RPMI7951 (cell line): ENCODE measurements at places on chromosomes 5 and 9.

- no peak for DNase-seq
These were observed 441.4 kb downstream of the SH3GL2 start for GRCh38 chr9:18020121-18020745.

- no peak for DNase-seq
These were observed 14.9 kb downstream of the LARP1 start for GRCh38 chr5:154770111-154770510.

- DNase-seq = peak; percentile 18
These were observed 52.1 kb upstream of the ARL15 start for GRCh38 chr5:54362434-54362833.

- no peak for DNase-seq
These were observed 41.1 kb downstream of the PCSK1 start for GRCh38 chr5:96391921-96392320.

- DNase-seq = peak; percentile 47
These were observed 86.9 kb downstream of the NUDT12 start for GRCh38 chr5:103475629-103476240.

GRCh38 chr5:31036411-31036810, 157.1 kb upstream of the CDH6 start:
- peak; percentile 8 for DNase-seq

GRCh38 chr9:77156646-77157371, 20.5 kb upstream of the VPS13A start:
- DNase-seq = no peak

DNA sequence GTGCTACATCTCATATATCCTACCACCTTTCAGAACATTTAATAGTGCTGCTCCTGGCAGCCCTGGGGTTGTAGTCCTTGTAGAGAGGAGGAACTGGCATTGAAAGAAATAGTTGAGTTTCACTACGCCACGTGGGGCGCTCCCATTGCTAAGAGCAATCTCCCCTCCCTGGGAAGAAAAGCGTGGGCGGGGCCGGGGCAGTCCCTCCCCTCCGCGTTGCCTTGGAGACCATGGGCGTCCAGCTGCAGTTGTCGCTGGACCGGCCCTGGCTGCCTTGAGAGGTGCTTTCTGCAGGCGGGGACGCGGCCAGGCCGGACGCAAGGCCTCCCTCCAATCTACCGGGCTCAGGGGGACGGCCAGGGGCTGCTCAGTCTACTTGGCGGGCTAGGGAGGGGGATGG, 368 bp upstream of the CCDC180 start:
- DNase-seq = peak; percentile 86

- DNase-seq = no peak
These were observed 296.0 kb upstream of the DMRT1 start for GRCh38 chr9:545480-545879.

DNA sequence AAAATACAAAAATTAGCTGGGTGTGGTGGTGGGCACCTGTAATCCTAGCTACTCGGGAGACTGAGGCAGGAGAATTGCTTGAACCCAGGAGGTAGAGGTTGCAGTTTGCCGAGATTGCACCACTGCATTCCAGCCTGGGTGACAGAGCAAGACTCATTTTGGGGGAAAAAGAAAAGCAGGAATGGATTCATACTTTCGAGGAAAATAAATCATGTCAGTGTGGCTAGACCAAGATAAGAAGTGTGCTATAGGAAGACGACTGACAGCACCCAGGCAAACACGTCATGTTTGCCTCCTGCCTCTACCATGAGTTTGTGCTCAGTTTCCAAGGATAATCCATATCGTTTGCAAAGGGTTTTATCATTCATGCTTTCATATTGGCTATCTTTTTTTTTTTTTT, 19.3 kb upstream of the ATOSB start:
- DNase-seq = no peak

DNA sequence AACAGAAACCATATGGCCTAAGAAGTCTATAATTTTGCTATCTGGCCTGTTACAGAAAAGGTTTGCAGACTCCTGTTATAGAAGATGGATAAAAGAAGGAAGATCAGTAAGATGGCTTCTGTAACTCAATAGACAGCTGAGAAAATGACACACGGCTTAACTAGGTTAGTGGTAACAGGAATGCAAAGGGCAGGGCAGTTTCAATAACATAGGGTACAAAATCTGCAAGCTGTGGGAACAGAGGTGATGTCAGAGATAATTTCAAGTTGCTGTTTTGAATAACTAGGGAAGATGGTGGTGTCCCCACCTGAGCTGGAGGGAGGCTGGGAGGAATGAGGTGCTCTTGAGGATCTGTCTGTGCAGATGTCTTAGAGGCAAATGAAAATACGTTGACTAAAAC, 106.5 kb downstream of the GLIS3 start:
- no peak for DNase-seq

DNA sequence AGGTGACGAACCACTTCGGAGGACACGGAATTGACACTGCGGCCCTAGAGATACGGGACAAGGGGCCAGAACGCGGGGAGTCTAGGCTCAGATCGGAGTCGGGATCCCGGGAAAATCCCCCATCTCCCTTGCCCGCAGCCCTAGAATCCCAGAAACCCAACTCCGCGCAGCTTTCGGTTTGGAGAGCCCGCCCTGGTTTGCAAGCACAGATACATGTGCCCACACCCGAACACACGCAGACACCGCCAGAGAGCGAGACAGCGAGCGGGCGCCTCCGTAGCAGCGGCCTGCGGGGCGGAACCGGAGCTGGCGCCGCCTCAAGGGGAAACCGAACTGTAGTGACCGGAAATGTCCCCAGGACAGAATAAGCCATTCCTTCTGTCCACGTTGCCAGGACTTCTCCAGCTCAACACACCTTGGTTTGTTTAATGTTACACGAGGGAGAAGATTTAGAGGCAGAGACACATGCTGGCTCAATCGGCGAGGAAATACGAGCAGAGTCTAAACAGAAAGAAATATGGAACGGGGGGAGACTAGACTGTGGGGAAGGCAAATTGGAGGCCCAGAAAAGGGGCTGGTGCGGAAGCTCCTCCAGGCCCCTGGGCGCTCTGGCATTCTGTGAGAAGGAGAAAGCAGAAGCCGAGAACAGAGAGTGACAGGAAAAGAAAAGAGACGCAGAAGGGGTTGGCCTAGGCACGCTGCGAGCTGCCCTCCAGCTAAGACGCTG, 2.9 kb upstream of the PAX5 start:
- peak; percentile 59 for DNase-seq

DNA sequence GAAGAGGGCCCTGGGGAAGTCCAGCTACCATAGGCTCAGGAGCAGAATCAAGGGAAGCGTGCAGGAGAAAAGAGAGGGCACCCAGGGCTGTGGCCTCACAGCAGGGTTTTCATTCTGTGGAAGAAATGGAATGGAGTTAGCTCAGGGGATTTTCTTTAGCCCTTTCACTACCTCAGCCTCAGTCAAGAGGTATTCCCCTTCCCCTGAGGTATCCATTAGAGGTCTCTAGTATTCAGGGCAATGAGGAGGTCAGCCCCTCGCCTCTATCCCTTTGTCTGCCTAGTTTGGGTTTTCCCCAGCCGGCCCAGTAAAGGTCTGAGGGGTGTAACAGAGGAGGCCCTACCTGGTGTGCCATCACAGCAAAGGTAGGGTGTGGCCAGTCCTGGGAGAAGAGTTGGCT, 21.5 kb downstream of the GFRA3 start:
- no peak for DNase-seq

GRCh38 chr9:136669791-136670464, 7.2 kb downstream of the EGFL7 start:
- DNase-seq = no peak

DNA sequence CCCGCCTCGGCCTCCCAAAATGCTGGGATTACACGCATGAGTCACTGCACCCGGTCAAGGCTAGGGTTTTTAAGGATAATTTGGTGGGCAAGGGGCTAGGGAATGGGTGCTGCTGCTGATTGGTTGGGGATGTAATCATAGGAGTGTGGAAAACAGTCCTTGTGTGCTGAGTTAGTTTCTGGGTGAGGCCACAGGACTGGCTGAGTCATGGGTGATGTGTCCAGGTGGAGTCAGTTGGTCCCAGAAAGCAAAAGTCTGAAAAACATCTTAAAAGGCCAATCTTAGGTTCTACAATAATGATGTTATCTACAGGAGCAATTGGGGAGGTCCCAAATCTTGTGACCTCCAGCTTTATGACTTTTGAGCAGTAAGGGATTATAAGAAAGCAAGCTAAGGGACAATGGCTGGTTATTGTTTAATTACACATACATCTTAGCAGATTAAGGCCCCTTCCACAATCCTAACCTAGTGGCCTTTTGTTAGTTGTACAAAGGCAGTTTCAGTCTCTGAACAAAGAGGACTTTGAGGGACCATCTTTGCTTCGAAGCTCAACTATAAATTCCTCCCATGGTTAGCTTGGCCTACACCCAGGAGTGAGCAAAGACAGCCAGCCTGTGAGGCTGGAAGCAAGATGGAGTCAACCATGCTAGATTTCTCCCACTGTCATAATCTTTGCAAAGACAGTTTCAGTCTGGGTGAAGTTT, 5.5 kb upstream of the AOPEP start:
- DNase-seq = peak; percentile 11

DNA sequence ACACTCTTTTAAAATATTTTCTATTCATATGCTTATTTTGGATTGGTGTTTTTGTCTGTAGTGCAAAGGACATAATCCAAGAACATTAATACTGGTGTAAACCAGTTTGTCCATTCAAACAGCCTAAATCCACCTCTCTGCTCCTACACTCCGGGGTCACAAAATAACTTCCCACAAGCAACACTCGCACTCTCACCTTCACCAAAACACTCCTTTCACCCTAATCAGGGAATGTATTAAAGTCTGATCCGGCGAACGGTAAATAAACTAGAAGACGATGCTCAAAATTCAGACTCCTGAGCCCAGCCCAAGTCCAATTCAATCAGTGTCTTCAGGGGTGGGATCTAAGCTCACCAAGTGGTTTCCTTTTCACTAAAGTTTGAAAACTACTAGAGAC, 649 bp downstream of the AP3B1 start:
- no peak for DNase-seq

DNA sequence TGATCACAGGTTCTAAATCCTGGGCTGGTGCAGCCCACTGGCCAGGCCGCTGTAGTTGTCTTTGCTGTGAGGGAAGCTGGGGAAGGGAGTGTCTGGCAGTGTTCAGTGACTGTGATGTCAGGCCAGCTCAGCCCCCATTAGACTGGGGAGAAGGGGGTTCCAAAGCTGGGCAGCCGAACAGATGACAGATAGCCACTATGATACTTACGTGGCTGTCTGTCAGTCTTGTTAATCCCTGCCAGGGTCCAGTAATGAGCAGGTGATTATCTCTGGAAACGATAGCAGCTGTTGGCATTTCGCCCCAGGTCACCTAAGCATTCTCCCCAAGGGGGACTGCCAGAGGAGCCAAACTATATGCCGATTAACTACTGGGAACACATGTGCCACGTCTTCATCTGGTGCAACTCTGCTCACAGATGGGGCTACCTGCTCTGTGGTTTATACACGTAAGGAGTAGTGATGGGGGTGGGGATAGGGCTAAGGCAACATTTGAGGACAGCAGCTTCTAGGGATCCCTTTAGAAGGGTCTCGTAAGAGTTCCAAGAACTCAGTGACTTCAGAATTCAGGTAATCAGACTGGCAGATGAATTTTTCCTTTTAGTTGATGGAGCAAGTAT, 396.3 kb downstream of the KDM4C start:
- no peak for DNase-seq

- DNase-seq = peak; percentile 24
These were observed 14.5 kb upstream of the AUH start for GRCh38 chr9:91376239-91376638.

GRCh38 chr9:111966124-111966723, 69.6 kb downstream of the UGCG start:
- no peak for DNase-seq

- no peak for DNase-seq
These were observed 69.7 kb downstream of the PIK3R1 start for GRCh38 chr5:68285075-68285840.

- DNase-seq = no peak
These were observed 126.8 kb downstream of the GCNT1 start for GRCh38 chr9:76585487-76586389.

DNA sequence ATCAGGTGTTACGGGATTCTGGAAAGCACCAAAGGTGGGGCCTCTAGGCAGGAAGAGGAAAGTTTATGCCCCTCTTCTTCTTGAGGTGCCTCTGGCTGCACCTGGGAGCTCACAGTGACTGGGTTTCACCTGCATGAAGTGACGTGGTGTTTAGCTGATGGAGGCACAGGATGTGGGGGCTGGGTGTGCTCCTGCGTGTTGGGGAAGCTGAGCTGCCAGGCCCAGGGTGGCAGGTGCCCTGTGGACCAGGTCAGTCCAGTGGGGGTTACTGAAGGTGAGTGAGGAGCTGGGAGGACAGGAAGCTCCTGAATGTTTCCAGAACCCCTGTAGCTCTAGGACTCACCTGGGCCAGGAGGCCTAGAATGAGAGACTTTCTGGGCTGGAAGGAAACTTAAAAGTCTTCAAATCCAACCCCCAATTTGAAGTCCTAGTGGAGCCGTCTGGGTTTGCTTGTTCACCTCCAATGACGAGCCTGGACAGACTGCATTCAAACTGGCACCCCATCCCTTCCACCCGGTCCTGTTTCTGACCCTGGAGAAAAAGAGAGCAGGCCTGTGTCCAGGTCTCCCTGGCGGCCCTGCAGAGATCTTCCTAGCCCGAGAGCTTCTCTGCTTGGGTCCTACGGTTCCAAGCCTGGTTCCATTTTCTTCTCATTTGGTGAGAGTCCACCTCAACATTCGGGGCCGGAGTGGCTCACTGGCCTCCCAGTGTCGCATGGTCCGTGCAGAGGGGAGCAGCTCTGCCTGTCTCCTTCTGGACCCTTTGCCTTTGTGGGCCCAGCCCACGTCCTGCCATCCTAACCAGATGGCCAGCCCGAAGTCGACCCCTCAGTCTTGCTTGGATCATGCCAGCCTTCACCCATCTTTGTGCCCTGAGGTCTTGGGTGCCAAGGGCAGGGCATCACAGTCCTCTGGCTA, 22.3 kb downstream of the TRAF1 start:
- DNase-seq = no peak

GRCh38 chr5:32589942-32590869, 4.8 kb downstream of the SUB1 start:
- peak; percentile 54 for DNase-seq

DNA sequence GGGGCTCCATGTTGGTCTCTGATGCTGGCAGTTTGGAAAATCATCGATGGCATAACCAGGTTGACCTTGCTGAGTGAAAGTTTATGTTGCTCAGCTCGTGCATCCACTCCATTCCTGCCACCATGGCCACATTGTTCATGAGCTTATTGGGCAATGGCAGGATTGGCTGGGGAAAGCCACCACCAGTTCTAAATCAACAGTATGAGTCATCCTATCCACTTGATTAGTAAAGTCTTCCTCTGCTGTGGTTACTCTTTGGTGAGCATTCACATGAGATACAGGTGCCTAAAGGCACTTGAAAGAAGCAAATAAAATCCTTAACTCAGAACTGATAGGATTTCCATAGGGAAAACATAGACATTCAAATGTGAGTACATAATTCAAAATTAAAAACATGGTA, 131.8 kb upstream of the FBN2 start:
- DNase-seq = no peak

DNA sequence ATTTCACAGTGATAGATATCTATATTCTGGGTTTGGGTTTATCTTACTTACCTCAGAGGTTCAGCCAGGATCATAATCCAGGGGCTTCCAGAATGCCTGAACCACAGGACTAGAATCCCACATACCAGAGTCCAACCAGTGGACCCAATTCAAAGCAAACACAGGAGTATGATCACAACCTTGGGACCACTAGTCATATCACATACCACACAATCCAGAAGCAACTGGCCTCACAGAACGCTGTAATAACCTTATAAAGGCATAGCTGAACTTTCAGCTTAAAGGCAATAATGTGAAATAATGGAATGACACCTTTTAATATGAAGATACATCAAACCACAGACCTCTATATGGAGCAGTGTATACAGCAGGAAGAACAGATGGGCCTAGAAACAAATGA, 25.3 kb downstream of the RAPGEF6 start:
- no peak for DNase-seq
